ENCODE measurements at places on chromosomes 5 and 9.

- no peak for DNase-seq
Observed at GRCh38 chr9:32728181-32728580, 55.2 kb upstream of the TMEM215 start.

- DNase-seq, result no peak
Observed at GRCh38 chr9:33341182-33341581, 50.9 kb downstream of the NFX1 start.

GRCh38 chr5:176596689-176597416 is 13.1 kb downstream of the GPRIN1 start:
- DNase-seq, result peak; percentile 71

DNA sequence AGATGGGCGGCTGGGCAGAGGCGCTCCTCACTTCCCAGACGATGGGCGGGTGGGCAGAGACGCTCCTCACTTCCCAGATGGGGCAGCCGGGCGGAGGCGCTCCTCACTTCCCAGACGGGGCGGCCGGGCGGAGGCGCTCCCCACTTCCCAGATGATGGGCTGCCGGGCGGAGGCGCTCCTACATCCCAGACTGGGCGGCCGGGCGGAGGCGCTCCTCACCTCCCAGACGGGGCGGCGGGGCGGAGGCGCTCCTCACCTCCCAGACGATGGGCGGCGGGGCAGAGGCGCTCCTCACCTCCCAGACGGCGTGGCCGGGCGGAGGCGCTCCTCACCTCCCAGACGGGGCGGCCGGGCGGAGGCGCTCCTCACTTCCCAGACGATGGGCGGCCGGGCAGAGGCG is 140.2 kb downstream of the WDR70 start:
- no peak for DNase-seq

DNA sequence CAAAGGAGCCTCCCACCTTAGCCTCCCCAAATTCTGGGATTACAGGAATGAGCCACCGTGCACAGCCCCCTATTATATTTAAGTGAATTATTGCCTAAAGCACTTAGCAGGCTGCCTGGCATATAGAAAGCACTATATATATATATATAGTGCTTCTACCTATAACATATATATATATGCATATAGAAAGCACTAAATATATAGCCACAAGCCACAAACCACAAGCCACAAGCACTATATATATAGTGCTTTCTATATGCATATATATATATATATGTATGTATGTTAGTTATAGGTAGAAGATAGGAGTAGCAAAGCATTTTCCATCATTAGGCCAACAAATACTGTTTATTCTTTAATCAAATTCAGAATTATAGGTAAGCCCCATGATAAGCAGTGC is 185.8 kb downstream of the CWC27 start:
- DNase-seq, result no peak

DNA sequence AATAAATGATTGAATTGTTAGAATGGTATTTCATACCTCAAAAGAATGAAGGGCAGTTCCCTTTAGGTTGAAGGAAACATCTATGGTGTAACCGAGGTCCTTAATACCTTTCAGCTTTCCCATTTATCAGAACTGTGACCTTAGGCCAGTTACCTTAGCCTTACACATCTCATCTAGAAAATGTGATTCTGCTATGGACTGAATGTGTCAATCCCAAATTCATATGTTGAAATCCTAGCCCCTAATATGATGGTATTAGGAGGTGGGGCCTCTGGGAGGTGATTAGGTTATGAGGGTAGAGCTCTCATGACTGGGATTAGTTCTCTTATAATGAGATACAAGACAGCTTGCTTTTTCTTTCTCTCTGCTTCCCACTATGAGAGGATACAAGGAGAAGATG is 441.9 kb downstream of the PLK2 start:
- no peak for DNase-seq

DNA sequence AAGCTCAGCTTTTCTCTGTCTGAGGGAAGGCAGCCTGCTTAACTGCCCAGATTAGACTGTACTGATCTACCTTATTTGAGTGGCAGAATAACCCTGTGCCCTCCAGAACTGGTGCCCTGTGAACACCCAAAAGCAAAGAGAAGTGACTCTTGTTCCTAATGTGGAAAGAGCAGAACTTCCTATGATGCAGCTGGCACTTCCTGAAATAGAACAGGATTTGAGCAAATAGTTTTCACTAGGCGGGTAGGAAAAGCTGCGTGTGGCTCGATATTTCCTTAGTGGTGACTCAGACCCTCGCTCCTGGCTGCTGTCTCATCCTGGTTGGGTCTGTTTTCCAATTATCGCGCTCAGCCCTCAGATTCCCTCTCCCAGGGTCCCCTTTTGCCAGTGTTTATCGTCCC is 89.9 kb downstream of the SH3TC2 start:
- DNase-seq, result no peak

- no peak for DNase-seq
Observed at GRCh38 chr5:53643445-53643844, 83.0 kb downstream of the NDUFS4 start.

- no peak for DNase-seq
Observed at GRCh38 chr5:59753599-59753998, 139.9 kb downstream of the PDE4D start.

DNA sequence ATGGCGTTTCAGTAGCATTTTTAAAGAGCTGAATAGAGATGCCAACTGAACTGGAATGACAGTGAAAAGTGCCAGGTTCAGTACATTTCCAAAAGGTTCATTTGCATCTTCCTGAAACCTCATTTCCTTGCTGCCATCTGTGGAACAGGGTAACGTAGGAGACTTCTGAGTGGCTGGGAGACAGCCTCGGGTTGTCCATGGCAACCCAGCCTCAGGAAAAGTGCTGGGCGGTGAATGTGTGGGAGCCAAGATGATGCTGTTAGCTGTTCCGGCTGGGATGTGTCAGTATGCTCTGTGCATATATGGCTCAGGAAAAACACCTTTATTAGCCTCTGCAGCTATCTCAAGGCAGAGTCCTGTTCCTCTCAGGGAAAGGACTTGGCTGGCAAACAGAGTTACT is 87.5 kb downstream of the KLHL3 start:
- DNase-seq, result no peak

DNA sequence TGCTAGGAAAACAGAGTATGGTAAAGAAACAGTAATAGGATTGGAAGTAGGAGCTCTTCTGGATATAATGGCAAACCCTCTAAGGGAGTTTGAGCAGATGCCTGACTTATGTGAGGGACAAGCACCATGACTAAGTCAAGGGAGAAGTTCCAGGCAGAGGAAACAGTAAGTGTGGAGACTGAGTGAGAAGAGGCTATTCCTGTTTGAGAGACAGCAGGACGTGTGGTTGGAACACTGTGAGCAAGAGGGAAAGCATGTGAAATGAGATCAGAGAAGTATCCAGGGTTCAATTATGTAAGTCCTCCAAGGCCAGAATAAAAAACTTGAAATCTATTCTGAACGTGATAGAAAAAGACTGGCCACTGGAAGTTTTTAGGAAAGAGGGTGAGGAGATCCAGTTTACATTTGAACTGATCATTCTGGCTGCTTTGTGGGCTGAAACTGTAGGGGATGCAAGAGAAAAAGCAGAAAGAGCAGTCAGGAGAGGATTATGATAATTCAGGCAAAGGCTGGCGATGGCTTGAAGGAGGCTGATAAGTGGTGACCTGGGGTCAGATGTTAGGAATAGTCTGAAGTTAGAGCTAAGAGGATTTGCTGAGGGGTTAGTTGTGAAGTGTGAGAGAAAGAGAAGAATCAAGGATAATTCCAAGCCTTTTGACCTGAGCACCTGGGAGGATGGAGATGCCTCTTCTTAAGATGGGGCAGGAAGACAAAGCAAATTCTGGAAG is 19.2 kb downstream of the DMAC1 start:
- DNase-seq, result no peak

GRCh38 chr5:112560371-112560770 is 141.3 kb upstream of the EPB41L4A start:
- no peak for DNase-seq

- DNase-seq, result no peak
Observed at GRCh38 chr5:55600497-55601203, 65.9 kb upstream of the PLPP1 start.

DNA sequence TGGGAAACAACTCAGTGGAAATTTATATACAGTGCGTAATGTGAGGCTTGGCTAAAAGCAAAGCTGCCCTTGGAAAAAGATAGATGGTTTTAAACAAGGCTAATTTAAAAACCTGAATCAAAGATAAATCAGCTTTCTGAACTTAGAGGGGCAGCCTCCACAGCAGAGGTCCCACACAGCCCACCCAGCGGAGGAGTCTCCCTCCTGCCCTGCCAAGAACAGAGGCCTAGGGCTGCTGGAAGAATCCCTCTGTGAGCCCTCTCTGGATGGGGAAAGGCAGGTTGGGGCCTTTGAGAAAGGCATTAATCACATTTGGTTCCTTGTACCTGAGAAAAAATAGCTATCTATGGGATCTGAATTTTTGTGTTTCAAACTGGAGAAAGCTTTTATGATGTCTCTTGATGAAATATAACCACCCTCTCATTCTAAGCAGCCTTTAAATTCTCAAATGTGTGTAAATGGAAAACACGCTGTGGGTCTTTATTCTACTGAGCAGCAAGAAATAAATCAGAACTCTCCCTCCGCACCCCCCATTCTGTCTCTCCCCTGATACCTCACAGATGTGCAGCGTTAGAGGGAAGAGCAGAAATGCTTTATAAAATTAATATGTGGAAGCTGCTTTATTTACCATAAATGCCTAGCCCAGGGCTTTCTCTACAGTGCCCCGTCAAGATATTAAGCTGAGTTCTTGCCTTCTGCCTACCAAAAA is 329.2 kb downstream of the EFNA5 start:
- no peak for DNase-seq

GRCh38 chr5:130571076-130571475 is 594.0 kb downstream of the HINT1 start:
- DNase-seq, result no peak

DNA sequence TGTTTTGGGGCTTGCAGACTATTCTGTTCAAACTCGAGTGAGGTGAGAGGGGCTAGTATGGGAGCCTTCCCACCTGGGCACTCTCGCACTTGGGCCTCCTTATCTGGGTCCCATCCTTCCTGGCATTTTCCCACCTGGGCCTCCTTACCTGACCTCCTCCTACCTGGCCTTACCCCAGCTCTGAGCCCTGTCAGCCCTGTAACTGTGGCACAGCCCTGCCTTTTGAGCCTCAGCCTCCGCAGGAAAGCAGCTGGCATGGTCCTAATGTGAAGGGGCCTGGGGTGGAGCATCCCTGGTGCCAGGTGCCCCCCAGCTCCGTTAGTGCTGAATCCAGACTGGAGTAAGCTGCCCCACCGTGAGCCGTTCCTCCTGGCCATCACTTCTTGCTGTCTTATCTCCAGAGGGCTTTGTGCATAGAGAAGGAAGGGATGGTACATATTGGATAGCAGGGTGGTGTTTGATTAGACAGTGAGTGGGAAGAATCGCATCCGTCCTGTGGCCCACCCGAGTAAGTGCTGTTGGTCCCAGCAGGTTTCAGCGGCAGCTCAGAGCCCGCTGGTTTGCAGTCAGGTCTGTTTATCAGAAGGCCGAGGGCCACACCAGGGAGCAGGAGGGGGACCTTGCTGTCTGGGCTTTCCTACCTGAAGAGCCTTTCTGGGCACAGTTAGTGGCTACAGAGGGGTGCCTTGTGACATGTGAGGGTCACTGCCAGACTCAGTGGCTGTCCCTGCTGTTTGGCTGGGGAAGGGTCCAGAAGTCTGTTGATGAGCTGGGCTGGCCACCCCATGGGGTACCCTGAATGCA is 76.5 kb downstream of the WNK2 start:
- DNase-seq, result no peak

DNA sequence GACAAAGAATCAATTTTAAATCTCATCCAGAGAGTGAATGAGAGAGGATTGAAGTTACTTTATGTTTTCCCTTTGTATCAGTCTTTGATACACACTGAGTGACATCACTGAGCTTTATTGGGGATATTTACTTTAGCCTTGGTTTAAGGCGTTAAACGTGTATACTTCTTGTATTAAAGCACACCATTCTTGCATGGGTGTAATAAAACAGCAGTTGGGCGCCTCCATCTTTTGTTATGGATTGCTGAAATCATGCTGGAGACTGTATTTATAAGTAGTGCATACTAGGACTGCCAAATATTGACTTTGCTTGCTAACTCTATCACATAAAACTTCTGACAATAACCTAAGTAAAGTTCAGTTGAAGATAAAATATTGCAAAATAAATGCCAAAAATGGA is 1755.8 kb upstream of the WWC1 start:
- DNase-seq, result no peak
